Stimulated activated CD4-positive, alpha-beta T cell treated with anti-CD3 and anti-CD28 coated beads, Interleukin-4, amount 100 ng/mL, for 1 hour (primary cell): ENCODE measurements at places on chromosomes 3 and 15.

GRCh38 chr3:135565546-135565945, 400.0 kb upstream of the PPP2R3A start:
- DNase-seq, result no peak

DNA sequence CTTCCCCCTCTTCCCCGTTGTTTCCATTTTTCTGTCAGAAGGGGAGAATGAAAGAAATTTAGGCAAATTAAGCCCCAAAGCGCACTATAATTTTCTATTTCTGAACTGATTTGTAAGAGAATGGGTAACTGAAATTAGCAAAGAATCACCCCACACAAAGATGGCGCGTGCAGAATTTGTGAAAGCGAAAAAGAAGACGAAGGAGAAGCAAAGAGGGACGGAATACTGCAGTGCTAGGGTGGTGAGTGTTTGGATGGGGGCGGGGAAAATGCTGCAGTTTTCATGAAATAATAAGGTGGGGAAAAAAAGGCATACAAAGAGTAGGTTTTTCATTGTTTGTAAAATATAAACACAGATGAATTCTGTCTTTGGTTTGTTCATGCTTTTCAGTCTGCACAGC, 4.6 kb upstream of the CTNNB1 start:
- DNase-seq, result no peak

DNA sequence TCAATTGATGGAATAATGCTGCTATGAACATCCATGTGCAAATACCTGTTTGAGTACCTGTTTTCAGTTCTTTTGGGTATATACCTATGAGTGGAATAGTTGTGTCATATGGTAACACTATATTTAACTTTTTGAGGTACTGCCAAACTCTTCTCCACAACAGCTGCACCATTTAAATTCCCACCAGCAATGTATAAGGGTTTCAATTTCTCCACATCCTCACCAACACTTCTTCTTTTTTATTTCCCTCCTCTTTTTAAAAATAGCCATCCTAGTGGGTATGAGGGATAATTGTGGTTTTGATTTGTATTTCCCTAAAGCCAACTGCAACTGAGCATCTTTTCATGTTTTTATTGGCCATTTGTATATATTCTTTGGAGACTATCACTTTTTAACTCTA, 31.3 kb upstream of the ARHGEF3 start:
- DNase-seq, result no peak

DNA sequence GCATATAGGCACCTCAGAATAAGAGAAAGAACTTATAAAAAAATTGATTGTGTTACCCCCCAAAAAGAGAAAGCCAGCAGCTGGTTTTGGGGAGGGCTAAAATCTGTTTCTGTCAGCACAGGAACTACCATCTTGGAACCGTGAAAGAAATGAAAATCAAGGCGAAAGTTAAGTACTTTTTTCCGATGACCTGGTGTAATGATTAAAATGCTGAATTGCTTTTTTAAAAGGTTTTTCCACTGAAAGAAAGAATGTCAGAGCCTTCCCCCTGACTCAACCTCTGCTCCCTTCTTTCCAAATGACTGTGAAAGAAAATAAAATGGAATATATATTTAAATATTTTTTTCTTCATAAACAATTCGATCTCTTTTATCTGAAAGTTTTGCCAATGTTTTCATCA, 570.5 kb upstream of the CFAP20DC start:
- no peak for DNase-seq

DNA sequence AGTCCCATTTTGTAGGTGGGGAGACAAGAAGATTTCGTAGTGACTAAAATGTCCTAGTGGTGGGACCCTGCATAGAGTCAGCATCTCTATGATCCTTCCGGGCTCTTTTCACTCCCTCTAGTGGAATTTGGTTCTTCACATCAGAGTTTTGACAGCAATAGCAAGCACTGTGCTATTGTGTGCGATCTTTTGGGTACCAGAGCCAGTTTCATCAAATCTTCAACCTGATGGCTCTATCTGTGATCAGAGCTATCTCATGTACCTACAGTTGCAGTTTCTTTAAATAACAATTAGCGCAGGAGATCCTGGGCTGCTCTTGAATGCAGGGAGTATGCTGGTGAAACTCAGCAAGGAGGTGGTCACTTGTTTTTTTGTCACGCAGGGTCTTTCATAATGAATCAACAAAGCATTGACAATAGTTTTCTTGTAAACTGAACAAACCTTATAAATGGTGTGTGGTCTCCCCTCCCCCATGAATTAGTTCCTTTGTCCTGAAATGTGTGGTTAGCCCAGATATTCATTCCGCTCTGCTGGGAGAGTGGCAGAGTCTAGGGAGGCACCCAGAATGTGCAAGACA, 257.2 kb upstream of the SOX2 start:
- no peak for DNase-seq

DNA sequence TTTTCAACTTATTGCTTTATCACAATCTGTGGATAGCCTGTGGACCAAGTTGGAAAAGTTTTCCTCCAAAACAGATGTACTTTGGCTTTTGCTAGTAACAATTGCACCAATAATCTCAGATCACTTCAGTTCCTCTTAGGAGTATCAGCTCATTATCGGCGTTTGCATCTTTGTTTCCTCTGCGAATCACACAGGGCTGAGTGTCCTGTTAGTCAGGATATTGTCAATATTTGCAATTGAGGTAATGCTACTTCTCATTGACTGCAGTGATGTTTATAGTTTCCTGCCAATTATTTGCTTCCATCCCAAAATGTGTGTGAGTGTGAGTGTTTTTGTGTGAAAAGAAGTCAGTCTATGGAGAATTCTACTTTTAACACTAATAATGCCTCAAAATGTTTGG, 545.0 kb downstream of the SI start:
- DNase-seq, result no peak

- DNase-seq, result no peak
These were observed 863.9 kb downstream of the MCTP2 start for GRCh38 chr15:95095250-95095649.

GRCh38 chr3:54536450-54536849, 391.4 kb downstream of the LRTM1 start:
- no peak for DNase-seq

DNA sequence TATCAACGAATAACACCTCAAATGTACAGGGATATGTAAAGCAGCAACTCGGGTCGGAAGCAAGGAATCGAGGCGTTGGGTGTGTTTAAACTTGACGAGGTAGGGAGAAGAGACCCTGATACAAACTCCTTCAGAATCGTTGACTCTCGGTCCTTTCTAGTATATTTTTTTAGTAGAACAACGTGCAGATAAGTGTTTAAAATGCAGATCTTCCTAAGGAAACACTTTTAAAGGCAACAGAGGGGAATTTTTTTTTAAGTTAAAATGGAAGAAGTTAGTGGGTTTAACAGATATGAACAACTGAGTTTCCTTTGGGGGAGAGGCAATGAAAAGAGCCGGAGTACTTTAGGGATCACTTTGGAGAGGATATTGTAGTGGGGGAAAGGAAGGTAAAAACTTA, 1.1 kb upstream of the KPNA4 start:
- DNase-seq, result no peak

GRCh38 chr3:38453075-38453912, at the start of gene ACVR2B:
TSS of gene ACVR2B (plus strand) at chr3:38453890. CDS start at chr3:38454323, 433 bp downstream.
- DNase-seq, result peak; percentile 76

DNA sequence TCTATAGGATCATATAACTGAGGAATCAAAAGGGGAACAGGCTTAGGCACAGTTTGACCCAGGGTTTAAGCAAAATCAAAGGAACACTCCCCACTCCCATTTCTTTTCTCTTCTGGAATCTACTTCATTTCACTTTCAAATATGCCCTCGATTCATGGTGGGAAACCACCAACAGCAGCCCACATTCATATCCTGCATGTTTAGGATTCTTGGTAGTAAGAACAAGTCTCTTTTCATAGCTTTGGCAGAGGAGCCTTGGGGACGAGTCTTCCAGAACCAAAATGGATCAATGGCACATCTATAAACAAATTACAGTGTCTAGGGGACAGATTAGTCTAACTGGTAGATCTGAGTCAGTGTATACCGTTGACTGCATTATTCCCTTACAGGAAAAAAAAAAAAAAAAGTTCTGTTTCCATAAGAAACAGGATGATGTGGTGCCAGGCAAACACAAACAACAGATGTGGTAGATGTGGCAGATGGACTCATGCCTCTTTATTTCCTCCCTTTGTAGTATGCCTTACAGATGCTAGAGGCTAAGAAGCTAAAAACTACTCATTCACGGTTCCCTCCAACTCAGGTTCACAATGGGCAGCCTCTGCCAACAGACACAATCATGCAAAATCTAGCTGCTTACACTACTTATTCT, 578.3 kb upstream of the ADAMTS9 start:
- DNase-seq, result no peak

DNA sequence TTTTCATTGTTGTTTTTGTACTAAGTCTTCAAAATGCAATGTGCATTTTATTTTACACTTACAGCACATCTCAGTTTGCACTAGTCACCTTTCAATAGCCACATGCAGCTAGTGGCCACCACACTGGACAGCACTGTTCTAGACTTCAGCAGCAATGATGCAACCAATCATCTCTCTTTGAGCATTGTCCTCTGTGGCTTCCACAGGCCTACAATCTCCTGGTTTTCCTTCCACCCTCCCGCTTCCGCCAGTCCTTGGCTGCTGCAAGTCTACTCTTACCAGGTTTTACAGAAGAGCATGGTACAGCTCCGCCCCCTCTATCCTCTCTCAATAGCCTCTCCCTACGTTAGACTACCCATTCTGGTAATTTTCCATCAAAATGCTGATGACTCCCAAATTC, 25.1 kb upstream of the FSIP1 start:
- DNase-seq, result no peak

DNA sequence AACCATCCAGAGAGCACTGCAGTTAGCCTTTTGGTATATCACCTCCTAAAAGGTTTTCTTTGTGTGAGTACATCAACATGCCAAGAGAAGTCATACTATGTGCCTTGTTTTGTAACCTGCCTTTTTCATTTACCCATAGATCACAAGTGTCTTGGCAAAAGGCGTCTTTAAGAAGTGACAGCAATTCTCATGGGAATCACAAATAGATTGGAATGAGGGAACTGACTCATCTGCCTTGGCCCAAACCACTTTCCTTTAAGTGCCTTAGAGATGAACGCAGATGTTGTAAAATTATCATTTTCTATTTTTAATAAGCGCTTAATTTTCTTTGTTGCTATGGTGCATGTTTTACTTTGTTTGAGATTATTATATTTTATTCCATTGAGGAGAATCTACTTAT, 20.7 kb upstream of the POMGNT2 start:
- DNase-seq, result no peak

- DNase-seq, result no peak
These were observed 73.8 kb downstream of the FLNB start for GRCh38 chr3:58082047-58082446.

- DNase-seq, result peak; percentile 68
These were observed 817 bp downstream of the CLK3 start for GRCh38 chr15:74616366-74616939.

DNA sequence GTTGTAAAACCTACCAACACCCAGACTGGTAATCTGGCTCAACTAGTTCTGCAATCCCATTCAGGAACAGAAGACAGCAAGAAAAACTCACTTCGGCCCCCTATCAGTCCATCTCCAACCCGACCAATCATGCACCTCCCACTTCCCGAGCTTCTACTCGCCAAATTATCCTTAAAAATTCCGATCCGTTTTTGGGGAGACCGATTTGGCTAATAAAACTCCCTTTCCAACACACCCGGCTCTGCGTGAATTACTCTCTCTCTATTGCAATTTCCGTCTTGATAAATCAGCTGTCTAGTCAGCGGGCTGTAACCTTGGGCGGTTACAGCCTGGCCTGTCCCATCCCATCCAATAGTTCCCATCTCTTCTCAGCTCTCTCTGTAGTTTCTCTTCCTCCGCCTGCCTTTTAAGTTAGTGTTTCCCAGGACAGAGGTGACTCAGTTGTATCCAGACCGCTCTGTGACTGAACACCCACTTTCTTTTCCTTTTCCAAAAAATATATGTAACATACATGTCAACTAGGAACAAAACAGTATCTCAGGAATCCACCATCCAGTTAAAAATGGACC, 780 bp upstream of the ACAD9 start:
- DNase-seq, result peak; percentile 9

DNA sequence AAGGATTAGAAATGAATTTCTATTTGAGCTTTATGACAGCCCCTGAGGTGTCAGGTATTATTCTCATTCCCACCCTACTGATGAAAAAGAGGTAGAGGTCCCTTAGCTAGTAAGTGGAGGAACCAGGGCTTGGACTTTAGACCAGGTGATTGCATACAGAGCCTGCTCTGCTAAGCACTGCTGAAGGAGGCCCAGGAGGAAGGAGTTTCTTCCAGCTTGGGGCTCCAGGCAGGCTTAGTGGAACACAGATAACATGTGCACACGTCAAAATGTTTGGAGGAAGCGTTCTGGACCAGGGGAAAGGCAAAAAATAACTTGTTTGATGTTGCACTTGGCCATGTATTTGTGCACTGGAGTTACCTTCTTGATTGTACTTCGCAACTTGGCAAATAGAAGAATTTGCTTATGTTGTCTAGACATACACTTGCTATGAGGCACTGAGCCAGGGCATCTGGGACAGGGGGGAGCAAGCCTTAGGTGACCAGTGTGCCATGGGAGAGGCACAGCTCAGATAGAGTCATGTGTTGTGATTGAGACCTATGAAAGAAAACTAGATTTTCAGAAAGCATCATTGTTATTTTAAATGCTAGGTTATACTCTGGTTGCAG, 22.4 kb downstream of the IFT122 start:
- no peak for DNase-seq

DNA sequence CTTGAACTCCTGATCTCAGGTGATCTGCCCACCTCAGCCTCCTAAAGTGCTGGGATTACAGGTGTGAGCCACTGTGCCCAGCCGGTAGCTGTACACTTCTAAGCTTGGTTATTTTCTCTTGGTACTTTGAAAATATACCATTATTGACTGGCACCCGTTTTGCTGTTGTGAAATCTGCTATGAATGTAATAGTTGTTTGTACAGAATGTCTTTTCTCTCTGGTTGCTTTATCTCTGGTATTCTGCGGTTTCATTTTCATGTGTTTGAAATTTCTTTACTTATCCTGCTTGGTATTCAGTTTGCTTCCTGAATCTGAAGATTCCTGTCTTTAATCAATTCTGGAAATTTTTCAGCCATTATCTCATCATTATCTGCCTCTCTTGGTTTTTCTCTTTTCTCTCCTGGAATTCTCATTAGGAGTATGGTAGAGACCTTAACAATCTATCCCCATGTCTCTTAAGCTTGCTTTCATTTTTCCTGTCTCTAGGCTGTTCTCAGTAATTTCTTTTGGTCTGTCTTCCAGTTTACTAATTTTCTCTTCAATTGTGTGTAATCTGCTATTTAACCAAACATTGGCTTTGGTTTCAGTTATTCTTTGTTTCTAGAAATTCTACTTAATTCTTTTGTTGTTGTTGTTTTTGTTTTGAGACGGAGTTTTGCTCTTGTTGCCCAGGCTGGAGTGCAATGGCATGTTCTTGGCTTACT, 2.8 kb upstream of the PAK2 start:
- DNase-seq, result no peak

GRCh38 chr3:13451301-13451673, 28.8 kb upstream of the HDAC11 start:
- DNase-seq, result peak; percentile 18

GRCh38 chr3:60090548-60090947, 1040.7 kb upstream of the CFAP20DC start:
- no peak for DNase-seq

DNA sequence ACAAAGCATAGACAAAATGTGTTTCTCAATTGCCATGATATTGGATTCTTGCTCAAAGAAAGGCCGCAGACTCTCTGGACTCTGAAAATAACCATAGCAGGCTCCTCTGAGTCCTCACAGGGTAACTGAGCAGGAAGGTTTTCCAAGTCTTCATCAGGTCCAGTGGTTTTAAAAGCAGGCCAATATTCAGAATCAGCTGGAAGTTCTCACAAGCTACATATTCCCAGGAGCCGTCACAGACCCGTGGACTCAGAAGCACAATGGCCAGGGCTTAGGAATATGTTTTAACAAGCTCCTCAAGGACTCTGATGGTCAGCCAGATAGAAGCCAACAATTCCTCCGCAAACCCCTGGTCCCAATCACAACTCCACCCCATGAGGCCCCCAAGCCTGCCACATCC, 256.1 kb upstream of the ADAMTS9 start:
- no peak for DNase-seq
